Spleen (tissue), 13 donors: ENCODE measurements at places on chromosomes 11 and 22. TPM values are rescaled to one million over a fixed set of nuclear protein-coding genes. Genes with fewer than 3 reads are reported as not detected.

The RIBC2 gene
- total RNA-seq = not detected

The VWCE gene
- total RNA-seq = 3.2 TPM

DNA sequence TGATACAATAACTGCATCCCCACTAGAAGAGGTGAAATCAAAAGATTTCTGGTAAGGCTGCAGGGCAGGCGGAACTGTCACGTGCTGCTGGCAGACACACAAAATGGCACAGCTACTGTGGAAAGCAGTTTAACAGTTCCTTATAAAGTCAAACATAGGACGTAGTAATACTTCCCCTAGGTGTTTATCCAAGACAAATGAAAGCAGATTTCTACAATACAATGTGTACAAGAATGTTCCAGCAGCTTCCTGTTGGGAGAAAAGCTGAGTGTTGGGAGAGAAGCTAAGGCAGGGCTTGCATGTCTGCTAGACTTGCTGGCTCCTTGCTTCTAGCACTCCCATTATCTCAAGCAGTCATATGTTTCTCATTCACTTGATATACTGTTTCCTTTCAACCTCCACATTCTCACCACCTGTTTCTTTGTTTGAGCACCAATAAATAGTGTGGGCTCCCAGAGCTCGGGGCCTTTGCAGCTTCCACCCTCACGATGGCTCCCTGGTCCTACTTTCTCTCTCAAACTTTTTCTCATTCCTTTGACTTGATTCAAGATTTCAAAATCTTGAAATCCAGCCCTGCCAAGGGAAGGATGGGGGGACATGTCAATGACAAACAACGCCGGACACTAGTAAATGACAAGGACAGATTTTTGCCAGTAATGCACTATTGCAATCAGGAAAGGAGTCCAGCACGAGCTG, 21.2 kb upstream of the IL17RA start:
- H3K4me1 ChIP-seq = no peaks in the 10 kb centered on the region
- H3K4me3 ChIP-seq = no peak overlapping the region
- H3K36me3 ChIP-seq = no peaks in the 10 kb centered on the region

- H3K36me3 ChIP-seq = no peaks in the 10 kb centered on the region
- H3K27me3 ChIP-seq = peaks cover 3% of the 10 kb centered on the region
- DNase-seq = no peak
- H3K4me1 ChIP-seq = no peaks in the 10 kb centered on the region
These were observed 94.4 kb downstream of the SCN3B start for GRCh38 chr11:123560006-123560405.
